Right atrium auricular region (tissue), 2 donors: ENCODE measurements at places on chromosomes 12 and 14. TPM values are rescaled to one million over a fixed set of nuclear protein-coding genes. Genes with fewer than 3 reads are reported as not detected.

The P2RX4 gene
- total RNA-seq: 21.9 TPM

The LRRC10 gene
- total RNA-seq: 3.1 TPM

The PAX9 gene
- total RNA-seq: not detected

The RTL1 gene
- not detected for total RNA-seq
